ENCODE measurements at places on chromosomes 12 and 14.

DNA sequence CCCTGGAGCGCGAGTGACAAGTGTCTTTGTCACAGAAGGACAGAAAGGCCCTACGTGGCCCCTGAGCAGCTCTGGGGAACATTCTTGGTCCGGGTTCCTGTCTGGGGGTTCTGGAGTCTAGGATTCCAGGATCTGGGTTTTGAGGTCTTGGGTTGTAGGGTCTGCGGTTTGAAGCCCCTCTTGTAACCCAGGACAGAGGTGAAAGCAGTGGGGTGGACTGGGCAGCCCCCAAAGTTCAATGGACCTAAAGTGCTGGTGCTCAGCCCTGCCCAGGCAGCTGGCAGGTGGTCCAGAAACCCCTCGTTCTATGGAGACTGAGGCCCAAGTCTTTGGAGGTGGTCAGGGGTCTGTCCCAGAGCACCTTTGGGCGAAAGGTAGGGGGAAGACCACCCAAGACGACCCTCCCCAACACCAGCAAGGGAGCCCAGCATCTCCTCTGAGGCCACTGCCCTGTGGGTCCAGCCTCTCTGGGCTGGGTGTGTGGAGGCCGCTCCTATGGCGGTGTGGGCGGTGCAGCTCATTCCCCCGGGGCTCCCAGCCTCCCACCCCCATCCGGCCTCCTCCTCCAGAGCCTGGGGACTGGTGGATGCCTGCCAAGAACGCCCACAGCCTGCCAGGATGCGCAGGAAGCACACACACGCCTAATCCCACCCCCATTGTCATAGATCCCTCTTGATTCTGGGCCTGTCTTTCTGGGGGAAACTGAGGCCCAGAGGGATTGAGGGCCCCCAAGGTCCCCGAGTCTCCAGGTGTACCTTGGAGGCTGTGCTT lies 30.2 kb upstream of the ANKRD9 start:
- DNase-seq, result no peak

- no peak for DNase-seq
Measured at GRCh38 chr14:41397926-41398325, 208.8 kb upstream of the LRFN5 start.

DNA sequence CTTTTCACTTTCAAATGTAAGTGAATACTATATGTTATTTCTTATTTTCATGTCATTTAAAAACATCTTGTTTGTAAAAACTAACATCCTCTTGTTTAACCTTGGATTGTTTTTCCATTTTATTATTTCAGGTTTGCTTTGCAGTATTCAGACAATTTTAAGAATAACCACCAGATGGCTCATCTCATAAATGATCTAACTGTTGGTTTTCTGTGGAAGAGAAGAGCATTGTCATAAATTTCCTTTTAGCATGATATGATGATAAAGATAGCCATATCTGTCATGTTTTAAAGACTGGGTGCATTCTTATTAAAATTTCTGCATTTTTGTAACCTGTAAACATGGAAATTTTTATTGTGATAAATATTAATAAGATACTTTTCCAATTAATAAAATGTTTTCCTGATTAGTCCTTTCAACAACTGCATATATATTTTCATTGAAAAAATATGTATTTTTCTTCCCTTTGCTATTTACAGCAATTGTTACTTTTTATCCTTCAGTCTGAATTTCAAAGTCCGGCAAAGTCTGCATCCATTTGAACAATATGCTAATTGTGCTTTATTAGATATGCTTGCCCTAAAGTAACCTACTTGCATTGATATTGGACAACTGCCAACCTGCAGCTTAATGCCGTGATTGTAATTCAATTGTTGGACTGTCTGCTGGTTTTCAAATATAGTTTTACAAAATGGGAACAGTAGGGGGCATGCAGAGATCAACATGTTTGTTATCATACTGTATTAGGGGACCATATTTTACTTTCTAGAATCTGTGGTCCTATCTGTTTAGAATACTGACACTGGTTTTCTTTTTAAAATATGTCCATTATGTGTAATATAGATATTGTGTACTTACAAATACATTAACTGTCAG lies 163.4 kb downstream of the GARIN6 start:
- DNase-seq, result no peak

DNA sequence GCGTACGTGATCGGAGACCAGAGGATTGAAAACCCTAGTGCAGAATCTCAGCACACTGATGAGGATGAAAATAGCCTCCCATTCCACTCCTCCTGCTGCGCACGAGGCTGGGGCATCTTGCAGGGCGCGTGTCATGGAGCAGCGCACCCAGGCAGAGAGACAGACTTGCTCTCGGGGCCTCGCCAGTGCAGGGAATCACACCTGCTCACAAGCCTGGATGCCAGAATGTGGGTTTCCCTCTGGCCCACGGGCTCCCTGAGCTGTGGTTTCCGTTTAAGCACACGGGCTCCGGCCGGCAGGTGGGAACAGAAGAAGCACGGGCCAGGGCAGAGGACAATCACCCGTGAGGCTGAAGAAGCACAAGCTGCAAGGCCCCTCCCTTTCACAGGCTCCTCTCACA lies 2.0 kb downstream of the FGF6 start:
- DNase-seq, result no peak

DNA sequence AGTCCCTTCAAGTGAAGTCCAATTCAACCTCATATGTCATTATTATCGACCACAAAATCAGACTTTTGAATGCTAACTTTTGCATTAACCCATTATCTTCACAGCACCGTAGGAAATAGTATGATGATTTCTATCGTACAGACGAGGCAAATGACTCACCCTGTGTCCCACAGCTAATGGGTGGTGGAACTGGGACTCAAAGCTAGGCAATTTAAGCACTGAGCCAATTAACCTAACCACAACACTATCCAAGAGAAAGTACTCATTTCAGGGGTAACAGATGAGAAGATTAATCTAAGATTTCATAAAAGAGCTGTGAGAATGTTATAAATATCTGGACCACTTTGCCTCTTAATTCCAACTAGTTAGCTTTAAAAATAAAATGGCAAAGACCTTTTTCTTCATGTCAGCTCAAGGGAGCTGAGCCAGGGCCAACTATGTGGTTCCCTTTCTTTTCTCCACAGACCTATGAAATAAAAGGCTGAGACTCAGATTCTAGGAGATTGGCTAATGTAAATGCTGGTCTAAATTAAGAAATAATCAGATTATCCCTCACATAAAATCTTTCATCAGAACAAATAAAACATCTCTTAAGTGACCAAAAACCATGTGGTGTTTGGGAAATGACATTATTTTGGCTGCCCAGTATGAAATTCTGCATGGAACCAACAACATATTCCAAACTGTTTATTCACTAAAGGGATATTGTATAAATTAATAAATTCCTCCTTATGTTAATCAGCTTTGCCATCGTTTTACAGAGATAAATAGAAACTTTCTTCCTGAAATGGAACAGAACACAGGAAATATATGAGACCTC lies 4.9 kb downstream of the PTGER2 start:
- peak; percentile 52 for DNase-seq

GRCh38 chr14:95250936-95251335 lies 68.8 kb downstream of the CLMN start:
- DNase-seq, result no peak

- no peak for DNase-seq
Measured at GRCh38 chr14:52862632-52863333, 71.4 kb upstream of the GNPNAT1 start.

DNA sequence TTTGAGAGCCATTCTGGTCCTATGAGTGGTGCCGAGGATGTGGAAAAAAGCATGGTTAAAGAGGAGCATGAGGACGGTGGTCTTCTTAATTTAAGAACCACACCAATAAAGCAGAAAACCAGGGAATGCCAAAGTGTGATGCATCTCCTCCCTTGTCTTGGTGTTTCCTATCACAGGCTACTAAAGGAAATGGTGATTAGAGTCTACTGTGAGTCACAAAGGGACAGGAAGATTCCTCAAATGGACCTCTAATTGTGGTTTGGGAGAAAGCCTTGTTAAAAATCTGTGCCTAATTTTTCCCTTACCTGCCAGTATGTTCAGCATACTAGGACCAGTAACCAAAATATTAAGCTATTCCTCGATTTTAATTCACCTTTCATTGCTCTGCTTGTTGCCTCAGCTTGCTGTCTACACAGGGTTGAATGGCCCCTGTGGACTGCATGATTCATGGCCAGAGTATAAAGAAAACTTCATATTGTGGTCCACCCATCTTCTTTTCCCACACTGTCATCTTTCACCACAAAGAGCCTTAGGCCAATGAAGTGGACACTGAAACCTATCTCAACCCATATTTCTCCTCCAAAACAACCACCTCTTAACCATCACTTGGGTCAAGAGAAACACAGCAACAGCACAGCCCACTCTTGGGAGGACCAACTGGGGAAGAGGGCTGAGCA lies 38.8 kb downstream of the DIO2 start:
- no peak for DNase-seq

- no peak for DNase-seq
Measured at GRCh38 chr14:85675957-85676356, 146.0 kb downstream of the FLRT2 start.

GRCh38 chr12:49801141-49802063 lies 26.8 kb downstream of the NCKAP5L start:
- no peak for DNase-seq

DNA sequence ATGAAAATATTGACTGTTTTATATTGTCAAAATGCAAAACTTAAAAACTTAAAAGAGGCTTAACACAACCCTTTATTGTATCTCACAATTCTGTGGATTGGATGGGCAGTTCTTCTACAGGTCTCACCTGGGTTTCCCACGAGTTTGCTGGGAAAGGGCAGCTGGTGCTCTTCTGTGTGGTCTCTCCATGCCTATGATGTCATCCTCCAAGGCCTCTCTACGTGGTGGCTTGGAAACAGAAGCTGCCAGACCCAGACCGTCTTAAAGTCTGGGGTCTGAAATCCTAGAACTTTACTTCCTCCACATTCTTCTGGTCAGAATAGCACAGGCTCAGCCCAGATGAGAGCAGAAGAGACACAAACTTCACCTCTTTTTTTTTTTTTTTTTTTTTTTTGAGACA lies 36.5 kb upstream of the KICS2 start:
- DNase-seq, result no peak

DNA sequence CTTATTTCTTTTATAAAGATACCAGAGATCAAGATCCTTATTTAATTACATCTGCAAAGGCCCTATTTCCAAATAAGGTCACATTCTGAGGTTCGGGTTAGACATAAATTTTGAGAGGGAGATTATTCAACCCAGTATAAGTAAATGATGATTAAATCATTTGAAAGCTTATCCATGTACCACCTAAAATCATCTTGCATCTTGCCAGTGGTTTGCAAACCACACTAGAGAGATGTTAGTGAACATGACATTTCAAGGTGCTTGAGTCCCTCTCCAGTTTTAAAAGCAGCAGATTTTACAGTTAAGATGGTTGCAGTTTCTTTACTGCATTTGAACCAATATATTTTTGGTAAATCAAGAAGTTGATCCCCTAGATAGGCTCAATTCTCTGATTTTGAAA lies 49.9 kb upstream of the TMPO start:
- DNase-seq, result no peak

- DNase-seq, result no peak
Measured at GRCh38 chr12:40502322-40502721, 189.9 kb upstream of the CNTN1 start.

DNA sequence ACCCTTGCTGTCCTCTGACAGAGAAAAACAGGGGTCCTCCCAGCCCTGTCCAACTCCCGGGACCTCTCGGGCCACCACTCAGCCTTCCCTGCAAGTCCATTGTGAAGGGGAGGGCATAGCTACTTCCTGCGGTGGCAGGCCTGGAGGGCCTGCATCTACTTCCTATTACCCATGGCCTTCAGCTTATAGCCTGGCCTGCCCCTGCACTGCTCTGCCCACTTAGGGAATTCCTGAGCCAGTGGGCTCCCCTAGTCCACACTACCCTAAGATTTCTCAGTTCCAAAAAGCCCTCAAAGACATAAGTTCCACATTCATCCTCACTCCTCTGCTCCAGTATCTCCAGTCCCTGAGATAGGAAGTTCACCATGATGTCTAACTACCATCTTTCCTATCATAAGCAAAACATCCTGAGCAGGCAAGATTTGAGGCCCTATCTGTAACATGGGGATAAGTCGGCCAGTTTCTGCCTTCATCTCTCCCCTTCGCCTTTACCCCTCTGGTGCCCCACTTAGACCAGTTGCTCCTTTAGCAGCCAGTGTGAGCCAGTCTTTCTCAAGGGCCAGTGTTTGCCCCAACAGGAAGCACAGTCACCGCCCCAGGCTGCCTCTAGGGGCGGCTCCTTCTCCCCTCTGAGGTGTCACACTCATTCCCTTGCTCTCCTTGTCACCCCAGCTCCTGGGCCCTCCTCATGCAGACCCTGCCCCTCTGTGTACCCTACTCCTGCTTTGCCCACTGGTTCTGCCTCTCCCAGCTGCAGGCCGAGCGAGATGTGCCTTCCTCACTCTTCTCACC lies 10.9 kb downstream of the HDAC7 start:
- DNase-seq, result peak; percentile 69

GRCh38 chr12:25792031-25792430 lies 166.5 kb upstream of the RASSF8 start:
- no peak for DNase-seq

- DNase-seq, result no peak
Measured at GRCh38 chr14:24851837-24852236, 198.1 kb downstream of the STXBP6 start.

DNA sequence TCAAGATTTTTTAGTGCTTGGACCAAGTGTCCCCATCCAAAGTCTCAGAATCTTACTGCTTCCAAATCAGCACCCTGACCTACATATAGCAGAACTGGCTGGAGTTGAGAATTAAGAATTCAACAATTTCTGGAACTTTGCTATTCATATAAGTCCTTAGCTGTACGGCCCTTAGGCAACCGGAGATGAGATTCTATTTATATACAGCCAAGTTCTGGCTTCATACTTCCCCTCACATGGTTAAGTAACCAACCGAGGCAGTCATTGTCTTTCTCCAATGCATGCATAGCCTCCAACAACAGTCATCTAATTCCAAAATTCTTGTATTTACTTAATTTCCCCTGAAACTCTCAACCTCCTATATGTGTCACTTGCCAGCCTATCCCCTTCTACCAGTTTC lies 76.6 kb downstream of the SINHCAF start:
- DNase-seq, result no peak

GRCh38 chr12:19065871-19066270 lies 63.7 kb upstream of the PLEKHA5 start:
- no peak for DNase-seq

DNA sequence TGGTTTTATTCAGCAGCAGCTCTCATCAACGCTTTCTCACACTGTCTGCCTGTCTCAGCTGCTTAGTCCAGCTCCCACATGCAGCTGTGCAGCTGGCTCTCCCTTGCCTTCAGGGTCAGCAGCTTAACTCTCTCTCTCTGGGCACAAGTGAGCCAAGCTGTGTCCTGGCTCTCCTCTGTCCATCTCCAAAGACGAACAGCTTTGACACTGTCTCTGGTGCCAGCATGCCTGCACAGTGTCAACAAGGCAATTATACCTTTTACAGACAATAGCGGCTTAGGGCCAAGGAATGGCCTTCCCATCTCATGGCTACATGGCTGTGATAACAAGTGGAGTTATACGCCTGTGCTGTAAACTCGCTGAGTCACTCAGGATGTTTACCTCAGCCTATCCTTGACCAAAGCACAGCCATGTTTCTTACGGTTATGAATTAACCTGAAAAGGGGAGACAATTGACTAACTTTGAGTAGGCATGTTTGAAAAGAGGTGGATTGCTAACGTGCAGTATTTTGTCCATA lies 38.4 kb upstream of the MANSC4 start:
- no peak for DNase-seq

GRCh38 chr12:49097381-49097780 lies 2.8 kb upstream of the DHH start:
- DNase-seq, result no peak

- DNase-seq, result no peak
Measured at GRCh38 chr12:15796493-15797141, 7.4 kb upstream of the EPS8 start.

GRCh38 chr14:34596891-34597290 lies 33.1 kb downstream of the SNX6 start:
- no peak for DNase-seq

- no peak for DNase-seq
Measured at GRCh38 chr12:79988368-79988767, 53.5 kb upstream of the PPP1R12A start.
